ENCODE measurements at places on chromosomes 7 and 10. TPM values are rescaled to one million over a fixed set of nuclear protein-coding genes. Genes with fewer than 3 reads are reported as not detected.

Gene NPVF
- total RNA-seq: not detected

DNA sequence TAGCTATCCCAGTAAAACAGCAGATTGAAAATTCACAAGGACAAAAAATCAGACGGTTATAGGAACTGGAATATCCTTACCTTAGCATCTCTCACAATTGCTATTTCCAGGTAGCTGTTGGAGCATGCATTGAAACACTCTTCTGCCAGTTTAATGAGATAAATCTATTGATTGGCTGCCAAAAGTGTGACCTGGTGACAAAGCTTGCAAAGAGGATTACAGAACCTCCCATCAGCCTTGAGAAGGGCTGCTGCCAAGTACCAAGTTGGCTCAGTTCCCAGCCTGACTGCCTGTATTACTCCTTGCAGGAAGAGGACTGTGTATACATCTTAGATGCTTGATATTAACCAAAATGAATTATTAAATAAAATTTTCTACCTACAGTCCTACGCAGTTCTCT, 5.1 kb downstream of the PRLHR start:
- no peak overlapping the region for H3K27ac ChIP-seq
- H3K36me3 ChIP-seq: no peaks in the 10 kb centered on the region
- DNase-seq: no peak
- H3K4me1 ChIP-seq: peaks cover 11% of the 10 kb centered on the region
- H3K27me3 ChIP-seq: peaks cover 16% of the 10 kb centered on the region

GRCh38 chr7:126685018-126685573, 567.6 kb downstream of the GRM8 start:
- H3K4me1 ChIP-seq: no peaks in the 10 kb centered on the region
- no peak for DNase-seq
- H3K27ac ChIP-seq: no peak overlapping the region
- no peak overlapping the region for H3K4me3 ChIP-seq
- H3K36me3 ChIP-seq: no peaks in the 10 kb centered on the region

DNA sequence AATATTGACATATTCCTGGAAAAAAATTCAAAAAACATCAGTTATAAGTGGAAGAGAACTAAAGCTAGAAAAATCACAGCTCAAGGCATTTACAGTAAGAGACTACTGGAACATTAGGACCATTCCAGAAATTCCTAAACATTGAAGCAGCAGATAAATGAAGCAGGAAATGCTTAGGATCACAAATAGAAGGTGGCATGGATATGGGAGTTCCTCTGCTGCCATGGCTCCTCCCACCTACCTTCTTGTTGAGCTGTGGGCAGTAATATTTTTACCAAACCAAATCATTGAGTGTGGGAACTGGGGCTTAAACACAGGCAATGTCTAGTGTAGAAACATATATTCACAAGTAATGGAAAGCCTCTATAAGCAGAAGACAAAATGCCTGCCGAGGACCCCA, 292.8 kb downstream of the ANKRD7 start:
- no peak for DNase-seq
- no peaks in the 10 kb centered on the region for H3K4me1 ChIP-seq
- H3K36me3 ChIP-seq: no peaks in the 10 kb centered on the region
- no peak overlapping the region for H3K4me3 ChIP-seq

GRCh38 chr7:50145801-50146338, 52.8 kb upstream of the ZPBP start:
- H3K36me3 ChIP-seq: no peaks in the 10 kb centered on the region
- DNase-seq: no peak
- H3K4me1 ChIP-seq: peaks cover 36% of the 10 kb centered on the region

GRCh38 chr7:95511716-95512260, 26.0 kb downstream of the ASB4 start:
- H3K4me3 ChIP-seq: no peak overlapping the region
- no peak overlapping the region for H3K27ac ChIP-seq
- H3K4me1 ChIP-seq: peaks cover 4% of the 10 kb centered on the region

DNA sequence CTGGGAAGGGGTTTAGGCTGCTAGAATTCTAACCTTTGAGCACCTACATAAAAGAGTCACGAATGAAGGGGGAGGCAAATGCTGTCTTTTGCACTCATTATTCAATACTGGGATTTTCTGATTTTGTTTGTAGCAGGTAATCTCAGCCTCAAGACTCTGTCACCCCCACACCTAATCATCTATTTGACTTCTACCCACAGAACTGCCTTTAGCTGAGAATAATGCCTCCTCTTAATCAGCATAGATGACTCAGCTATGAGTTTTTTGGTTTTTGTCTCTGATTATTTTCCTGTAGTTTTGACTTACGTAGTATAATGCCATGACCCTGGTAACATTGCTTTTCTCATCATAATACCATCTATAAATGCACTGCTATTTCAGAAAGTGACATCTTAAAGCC, 42.7 kb upstream of the CACNB2 start:
- no peak for DNase-seq
- H3K4me3 ChIP-seq: no peak overlapping the region
- H3K27me3 ChIP-seq: no peaks in the 10 kb centered on the region

All from CD4-positive, alpha-beta T cell (primary cell).